H7 (cell line): ENCODE measurements at places on chromosomes 5 and 9. TPM values are rescaled to one million over a fixed set of nuclear protein-coding genes. Genes with fewer than 3 reads are reported as not detected.

TRIP13 gene
- total RNA-seq, result 60.3 and 63.0 TPM in 2 replicates

CMBL gene
- 5.2 and 5.3 TPM in 2 replicates for total RNA-seq

PCDHA6 gene
- 0.30 and 0.42 TPM in 2 replicates for total RNA-seq

SPTAN1 gene
- total RNA-seq, result 124 and 132 TPM in 2 replicates

ROR2 gene
- total RNA-seq, result 19.4 and 40.0 TPM in 2 replicates
